Regular cardiac myocyte (primary cell): ENCODE measurements at places on chromosomes 11 and 22. TPM values are rescaled to one million over a fixed set of nuclear protein-coding genes. Genes with fewer than 3 reads are reported as not detected.

Gene SYT7
- total RNA-seq: 0.19 and 0.85 TPM in 2 replicates

Gene CHST1
- under 0.01 and 0.19 TPM in 2 replicates for total RNA-seq

Gene HOATZ
- under 0.01 TPM in 1 of 2 replicates, not detected in the other for total RNA-seq

Gene OR5P2
- not detected in 2 replicates for total RNA-seq

Gene SMPD1
- total RNA-seq: 39.1 and 57.2 TPM in 2 replicates

Gene OR6A2
- total RNA-seq: 0.19 and 0.28 TPM in 2 replicates

Gene FDXACB1
- 2.0 and 5.2 TPM in 2 replicates for total RNA-seq

Gene TOM1
- total RNA-seq: 19.2 and 32.4 TPM in 2 replicates

Gene SCT
- not detected in 2 replicates for total RNA-seq

Gene GLYAT
- total RNA-seq: not detected in 2 replicates

Gene C11orf91
- total RNA-seq: not detected in 2 replicates

Gene NAALAD2
- total RNA-seq: 0.58 and 0.85 TPM in 2 replicates
